AG08396 (cell line): ENCODE measurements at places on chromosomes 2 and 18.

GRCh38 chr2:201349601-201350000, 7.5 kb downstream of the FLACC1 start:
- DNase-seq: no peak

DNA sequence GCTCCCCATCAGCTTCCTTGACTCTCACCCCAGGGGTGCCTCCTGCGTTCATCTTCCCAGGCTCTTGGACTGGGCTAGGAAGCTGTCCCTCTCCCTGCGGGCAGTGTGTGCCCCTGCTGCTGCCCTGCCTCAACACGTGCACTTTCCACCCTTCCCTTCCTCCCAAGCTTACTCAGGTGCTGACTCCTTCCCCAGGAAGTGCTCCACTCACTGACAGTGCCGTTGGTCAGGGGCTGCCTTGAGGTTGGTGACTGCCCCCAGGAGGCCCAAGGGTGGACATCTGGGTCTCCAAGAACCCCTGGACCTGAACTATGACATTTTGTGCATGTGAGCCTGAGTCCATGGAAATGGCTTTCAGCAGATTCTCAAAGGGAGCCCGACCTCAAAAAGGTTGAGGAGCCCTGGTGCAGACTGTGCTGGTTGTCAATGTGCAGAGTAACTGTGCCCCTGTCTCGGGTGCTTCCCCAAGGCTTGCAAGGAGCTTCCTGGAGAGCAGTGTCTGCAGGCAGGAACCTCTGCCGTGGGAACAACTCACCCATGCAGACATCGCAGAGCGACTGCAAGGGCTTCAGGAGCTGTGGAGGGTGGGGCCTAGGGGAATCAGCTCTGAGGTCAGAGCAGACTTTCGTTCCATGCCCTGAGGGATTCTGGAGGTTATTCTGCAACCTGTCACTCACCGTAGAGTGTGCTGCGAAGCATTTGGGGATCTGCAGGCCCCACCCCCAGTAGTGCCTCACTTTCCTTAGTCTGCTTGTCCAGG, 116.5 kb upstream of the MCFD2 start:
- DNase-seq: no peak

- DNase-seq: no peak
Observed at GRCh38 chr2:31694444-31694843, 113.7 kb upstream of the SRD5A2 start.

DNA sequence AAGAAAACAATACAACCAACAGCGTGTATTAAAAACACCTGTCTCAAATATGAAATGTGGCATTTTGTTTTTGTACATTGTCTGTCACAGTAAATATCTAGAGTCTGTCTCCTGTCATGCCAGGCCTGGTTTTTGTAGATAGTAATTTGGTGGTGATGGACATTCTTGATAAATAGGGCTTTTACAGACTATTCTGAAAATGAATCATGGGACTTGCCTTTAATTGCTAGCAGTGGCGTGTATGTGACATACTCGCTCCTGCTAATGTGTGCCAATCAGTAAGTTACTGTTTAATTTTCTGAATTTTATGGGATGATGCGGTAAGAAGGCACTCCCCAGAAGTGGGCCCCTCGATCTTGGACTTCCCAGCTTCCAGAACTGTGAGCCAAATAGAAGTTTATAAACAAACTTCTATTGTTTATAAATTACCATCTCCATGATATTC, 83.7 kb downstream of the TANC1 start:
- DNase-seq: no peak

DNA sequence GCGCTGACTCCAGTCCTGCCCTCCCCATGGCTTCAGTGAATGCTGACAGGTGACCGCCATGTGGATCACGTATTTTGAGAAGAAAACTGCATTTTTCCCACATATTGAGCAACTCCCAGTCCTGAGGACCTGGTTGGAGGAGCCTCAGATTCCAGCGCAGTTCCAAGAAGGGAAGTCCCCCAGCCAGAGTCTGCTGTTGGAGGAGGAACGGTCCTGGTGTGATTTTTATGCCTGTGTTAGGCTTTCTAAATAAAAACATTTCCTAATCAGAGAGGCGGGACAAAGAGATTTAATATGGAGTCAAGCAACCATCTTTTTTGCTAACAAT, 32.3 kb upstream of the COL6A3 start:
- no peak for DNase-seq

- no peak for DNase-seq
Observed at GRCh38 chr2:240401308-240401707, 34.2 kb upstream of the GPC1 start.

GRCh38 chr18:23972453-23972852, 42.1 kb upstream of the TTC39C start:
- no peak for DNase-seq

DNA sequence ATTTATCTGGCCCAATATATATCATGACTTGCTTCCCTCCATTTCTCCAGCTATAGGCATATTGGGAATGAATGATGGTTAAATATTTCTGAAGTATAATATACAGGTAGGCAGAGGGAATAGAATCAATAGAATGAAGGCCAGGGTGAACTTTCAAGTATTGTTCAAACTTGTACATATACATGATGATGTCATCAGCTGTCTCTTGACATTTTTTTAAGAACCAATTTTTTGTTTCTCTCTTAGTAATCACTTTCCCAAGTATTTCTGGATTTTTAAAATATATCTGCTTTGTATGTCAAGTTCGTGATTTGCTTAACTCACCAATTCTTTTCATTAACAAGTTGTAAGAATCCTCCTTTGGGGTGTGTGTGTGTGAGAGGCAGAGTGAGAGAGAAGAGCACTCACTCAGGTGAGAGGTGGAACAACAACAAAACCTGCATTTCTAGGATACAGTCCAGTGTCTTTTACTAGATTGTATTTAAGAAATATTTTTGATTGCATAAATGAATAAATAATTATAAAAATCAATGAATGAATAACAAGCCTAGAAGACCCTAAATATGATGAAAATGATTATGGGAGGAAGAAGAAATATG, 1239.1 kb downstream of the LRP1B start:
- DNase-seq: no peak

DNA sequence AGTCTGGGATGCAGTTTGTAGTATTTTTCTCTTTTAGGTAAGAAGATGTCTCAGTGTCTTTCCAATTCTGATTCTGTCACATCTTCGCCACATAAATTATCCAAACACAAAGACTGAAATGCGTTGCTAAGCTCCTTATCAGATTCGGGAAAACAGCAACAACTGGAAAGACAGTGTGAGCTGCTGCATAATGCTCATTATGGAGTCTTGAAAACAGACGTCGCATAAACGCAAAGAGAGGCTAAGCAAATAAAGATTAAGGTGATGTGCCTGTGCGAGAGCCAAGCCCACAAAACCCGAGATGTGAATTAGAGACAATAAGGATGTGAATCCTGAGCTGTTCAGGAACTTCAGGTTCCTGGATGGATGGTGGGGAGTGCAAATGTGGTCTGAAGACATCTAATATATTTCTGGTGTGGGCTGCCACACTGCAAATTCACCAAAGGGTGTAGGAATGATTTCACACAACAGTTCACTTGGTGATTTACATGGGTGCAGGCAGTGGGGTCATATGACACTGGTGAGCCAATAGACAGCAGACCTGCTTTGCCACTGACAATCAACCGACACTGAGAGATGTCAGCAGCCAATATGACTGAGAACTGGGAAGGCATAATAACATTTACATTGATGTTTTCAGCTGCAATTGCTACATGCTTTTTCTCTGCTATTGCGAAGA, 195.8 kb downstream of the MTX2 start:
- DNase-seq: no peak

DNA sequence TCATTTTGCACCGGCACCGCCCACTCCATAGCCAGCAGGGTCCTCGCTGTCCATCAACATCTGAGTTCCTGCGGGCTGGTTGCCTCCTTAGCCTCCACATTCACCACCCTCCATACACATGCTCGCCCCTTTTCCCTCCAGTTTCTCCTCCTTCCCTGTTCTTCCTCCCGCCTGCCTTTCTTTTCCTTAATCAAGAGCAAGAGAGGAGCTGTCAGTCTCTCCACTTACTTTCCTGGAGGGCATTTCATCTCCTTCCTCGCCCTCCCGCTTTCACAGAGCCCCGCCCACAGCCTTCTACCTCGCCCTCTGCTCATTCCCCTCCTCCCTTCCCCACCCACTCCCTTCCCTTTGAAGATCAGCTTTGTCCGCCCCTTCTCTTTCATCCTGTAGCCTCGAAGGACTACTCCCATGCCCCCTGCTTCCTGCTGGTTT, 13.8 kb upstream of the ZBTB7C start:
- no peak for DNase-seq

DNA sequence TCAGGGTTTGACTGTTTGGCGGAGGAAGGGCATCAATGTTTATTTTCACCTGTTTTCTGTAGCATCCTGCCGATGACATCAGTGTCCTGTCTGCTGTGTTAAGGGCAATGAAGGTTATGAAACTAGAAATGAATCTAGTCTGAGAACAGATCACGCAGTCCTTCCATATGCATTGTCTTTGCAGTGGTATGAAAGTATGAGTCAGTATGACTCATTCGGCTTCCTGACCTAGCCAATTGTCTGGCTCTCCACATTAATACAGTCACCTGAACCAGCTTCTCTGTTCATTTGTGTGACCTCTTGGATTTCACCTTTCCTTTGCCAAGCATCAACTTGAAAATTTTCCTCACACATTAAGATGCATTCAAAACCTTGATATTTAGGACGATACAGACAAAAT, 353.8 kb downstream of the RND3 start:
- peak; percentile 52 for DNase-seq

GRCh38 chr2:152240559-152241231, 65.1 kb upstream of the STAM2 start:
- no peak for DNase-seq

DNA sequence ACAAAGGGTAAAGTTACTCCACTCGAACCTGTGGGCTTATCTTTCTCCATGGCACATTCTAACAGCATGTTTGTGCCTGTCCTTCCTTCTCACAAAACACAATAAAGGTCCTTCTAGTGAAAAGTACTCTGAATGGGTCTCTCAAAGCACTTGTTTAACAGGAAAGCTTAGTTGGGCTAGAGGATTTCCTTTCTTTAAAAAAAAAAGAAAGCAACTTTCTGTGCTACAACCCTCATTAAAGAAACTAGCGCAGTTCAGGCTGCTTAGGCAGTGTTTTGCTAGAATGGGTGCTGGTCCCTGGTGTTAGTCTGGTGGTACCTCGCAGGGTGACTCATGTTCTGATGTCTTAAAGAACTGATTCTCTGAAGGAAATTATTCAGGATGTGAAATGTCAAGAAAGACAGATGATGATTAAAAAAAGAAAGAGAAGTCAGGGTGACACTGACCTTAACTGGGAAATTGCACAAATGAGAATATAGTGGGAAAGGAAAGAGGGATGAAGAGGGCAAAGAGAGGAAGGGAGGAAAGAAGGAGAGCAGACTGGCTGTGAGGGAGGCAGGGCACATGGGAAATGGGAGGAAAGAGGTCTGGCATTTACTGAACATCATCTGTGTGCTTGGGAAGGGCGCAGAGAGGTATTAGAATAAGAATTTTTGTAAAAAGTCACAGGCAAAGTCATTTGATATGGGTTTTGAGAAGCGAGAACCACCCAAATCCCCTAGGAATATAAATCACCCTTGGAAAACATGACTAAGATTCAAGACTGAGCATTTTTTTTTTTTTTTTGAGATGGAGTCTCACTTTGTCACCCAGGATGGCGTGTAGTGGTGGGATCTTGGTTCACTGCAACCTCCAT, 74.9 kb downstream of the ATP8B1 start:
- DNase-seq: no peak

GRCh38 chr2:3618367-3618766, 23.5 kb downstream of the COLEC11 start:
- no peak for DNase-seq

GRCh38 chr2:216574046-216574445, 59.2 kb upstream of the IGFBP2 start:
- DNase-seq: no peak

DNA sequence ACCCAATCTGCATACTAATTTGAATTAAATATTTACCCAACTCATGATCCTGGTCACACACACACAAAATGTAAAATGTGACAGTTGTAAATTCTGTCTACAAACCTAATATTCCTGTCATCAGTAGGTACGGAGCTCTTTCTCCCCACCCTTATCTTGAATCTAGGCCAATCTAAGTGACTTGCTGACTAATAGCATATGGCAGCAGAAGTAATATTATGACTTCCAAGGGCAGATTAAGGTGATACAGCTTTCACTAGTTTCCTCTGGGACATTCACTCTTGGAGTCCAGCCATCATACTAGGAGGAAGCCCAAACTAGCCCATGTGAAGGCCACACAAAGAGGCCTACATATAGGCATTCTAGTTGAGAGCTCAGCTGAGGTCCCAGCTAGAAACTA, 89.4 kb downstream of the TMEM131 start:
- DNase-seq: no peak

- no peak for DNase-seq
Observed at GRCh38 chr2:143176606-143177005, 47.4 kb downstream of the ARHGAP15 start.
